ENCODE measurements at places on chromosomes 7 and 10.

- no peak for DNase-seq
Observed at GRCh38 chr10:124291001-124291701, 127.6 kb downstream of the OAT start.

GRCh38 chr7:4996696-4997222, 37.8 kb upstream of the MMD2 start:
- DNase-seq: no peak

GRCh38 chr7:154372011-154372601, 319.9 kb downstream of the DPP6 start:
- DNase-seq: no peak

GRCh38 chr7:50418526-50419290, 31.4 kb downstream of the FIGNL1 start:
- no peak for DNase-seq

- DNase-seq: no peak
Observed at GRCh38 chr10:1120306-1120705, 64.1 kb downstream of the WDR37 start.

DNA sequence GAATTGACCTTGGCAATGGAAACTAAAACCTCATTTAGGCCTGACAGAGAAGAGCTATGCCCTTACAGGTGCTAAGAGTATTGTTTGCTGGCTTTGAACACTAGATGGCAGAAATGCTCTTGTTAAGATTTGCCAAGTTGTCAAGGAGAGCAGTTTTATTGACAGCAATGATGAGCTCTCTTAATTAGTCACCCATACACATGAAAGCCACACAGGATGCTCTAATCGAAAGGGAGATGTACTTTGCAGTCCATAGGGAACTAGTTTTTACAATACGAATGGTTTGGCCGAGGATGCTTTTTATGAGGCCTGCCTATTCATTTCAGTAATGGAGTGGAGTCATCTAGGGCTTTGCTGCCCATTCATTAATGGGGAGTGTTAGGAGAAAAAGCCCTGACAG, 45.4 kb upstream of the MBL2 start:
- peak; percentile 10 for DNase-seq

DNA sequence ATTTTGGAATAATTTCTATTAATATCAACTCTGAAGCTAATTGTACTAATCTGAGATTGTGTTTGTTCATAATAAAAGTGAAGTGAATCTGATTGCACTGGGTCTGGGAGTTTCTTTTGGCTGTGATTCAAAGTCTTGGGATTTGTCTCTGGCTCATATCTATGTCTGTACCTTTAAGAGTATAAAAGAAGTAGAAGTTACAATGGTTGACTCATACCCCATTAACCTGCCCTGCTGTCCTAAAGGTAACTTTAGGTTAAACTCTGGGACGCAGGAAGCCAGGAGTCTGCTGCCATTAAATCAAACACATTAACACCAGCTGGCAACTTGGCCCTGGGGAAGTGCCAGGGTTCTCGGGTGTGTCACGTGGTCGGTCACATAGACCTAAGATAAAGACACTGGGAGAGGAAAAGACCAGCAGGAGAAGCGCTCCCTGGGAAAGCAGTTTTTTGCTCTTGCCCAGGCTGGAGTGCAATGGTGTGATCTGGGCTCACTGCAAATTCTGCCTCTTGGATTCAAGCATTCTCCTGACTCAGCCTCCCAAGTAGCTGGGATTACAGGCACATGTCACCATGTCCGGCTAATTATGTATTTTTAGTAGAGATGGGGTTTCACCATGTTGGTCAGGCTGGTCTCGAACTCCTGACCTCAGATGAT, 17.8 kb downstream of the SCD start:
- peak; percentile 47 for DNase-seq

DNA sequence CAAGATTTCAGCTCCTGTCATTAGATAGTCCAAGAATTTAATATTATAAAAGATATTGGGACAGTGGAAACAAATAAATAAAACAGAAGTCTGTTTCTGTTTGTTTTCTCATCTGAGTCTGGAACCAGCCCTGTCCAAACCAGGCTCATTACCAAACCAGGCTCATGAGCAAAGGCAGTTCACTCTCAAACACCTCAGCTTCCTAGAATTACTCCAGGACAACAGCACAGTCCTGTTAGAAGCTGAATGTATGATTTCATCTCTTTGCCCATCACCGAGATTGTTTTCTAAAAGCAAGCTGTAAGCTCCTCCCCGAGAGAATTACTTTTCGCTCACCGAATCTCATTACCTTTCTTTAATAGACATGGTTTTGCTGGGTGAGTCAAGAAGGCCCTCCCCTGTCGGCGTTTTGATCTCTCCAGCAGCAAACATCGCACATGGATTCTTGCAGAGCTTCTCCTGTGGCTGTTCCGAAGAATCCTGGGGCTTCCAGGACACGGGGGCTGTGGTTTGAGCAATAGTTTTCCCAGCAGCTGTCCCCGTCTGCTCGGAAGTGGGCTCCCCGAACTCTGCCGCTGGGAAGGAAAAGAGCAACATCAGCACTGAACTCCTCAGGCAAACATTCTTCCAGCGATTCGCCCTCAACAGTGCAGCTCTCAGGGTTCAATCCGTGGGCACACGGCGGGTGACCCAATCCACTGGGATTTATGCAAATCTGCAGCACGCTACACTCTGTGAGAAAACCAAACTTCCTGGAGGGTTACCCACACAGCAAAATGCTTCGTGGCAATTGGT, 112.5 kb downstream of the SVIL start:
- DNase-seq: no peak

DNA sequence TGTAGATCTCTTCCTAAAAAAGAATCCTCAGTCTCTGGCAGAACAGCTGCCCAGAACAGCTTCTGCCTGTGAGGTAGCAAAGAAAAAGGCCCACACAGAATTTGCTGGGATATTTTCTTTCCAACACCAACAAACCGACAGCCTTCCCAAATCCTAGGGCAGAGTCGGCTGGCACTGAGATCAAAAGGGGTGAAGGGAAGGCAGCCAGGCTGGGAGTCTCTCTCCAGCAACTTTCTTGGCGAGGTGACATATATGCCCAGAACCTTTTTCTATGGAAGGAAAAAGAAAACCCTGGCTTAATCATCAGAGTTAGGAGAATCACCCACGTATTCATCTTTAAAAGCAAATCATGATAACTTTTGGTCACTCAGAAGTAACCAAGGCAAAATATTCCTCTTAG, 279.6 kb downstream of the DNAJB6 start:
- no peak for DNase-seq

DNA sequence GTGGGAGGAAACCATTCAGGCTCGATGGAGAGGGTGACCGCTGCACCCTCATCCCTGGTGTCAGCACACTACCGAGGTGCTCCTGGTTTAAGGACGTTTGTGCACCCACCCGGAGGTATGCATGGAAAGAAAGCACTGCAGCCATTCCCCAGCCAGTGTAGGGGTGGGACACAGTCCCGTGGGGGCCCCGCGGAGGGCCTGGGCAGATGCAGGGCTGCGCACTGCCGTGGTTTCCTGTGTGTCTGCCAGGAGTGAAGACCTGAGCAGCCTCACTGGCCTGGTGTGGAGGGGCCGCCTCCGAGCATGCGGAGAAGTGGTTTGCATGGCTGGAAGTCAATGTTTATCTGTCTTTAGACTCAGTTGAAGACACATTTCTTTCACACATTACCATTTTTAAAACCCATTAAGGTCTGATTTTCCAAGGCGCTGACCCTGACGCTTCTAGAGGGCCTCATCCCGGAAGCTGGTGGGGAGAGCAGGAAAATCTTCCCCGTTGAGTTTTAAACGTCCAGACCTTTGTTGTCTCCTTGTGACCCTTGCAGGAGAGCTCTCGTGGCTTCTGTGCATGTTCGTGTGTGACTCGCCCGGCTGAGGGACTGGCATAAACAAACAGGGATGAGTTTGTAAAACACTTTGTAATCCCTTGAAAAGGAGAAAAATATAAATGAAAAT, 188.1 kb downstream of the MGMT start:
- DNase-seq: no peak

GRCh38 chr10:110067960-110068770, 60.4 kb downstream of the ADD3 start:
- no peak for DNase-seq

GRCh38 chr10:36185097-36185496, 543.0 kb upstream of the FZD8 start:
- no peak for DNase-seq

DNA sequence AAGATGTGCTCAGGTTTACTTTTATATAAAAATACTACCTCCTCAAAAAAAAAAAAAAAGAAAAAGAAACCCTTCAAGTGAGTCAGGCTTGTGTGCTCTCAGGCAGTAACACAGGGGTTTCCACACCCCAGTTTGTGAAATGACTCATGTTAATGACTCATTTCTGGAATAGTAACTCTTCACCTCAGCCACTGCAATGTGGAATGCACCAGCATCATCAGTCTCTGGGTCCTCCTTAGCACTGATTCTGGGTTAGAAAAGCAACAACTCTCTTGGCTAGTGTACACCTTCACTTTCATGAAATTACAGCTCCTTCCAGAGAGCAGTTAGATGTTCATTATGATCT, 110.6 kb downstream of the EMX2 start:
- no peak for DNase-seq

- DNase-seq: no peak
Observed at GRCh38 chr7:12921751-12922345, 234.4 kb downstream of the ARL4A start.

GRCh38 chr7:22269963-22270362, 87.0 kb downstream of the RAPGEF5 start:
- DNase-seq: peak; percentile 36

DNA sequence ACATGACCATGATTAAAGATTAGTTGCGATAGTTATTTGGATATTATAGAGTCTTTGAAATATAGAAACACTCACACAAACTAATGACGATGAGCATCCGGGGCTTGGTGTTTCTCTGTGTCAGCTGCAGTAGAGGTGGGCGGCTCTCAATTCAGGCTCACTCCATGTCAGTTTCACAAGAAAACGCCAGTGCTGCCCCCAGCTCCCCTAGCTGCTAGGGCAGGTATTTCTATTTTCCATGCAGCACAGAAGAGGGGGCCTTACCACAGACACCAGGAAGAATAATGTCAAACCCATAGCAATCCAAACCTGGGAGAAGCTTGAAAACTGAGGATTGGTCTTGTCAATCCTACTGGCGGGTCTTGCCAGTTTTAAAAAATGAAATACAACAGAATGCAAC, 197.1 kb downstream of the PHTF2 start:
- no peak for DNase-seq

DNA sequence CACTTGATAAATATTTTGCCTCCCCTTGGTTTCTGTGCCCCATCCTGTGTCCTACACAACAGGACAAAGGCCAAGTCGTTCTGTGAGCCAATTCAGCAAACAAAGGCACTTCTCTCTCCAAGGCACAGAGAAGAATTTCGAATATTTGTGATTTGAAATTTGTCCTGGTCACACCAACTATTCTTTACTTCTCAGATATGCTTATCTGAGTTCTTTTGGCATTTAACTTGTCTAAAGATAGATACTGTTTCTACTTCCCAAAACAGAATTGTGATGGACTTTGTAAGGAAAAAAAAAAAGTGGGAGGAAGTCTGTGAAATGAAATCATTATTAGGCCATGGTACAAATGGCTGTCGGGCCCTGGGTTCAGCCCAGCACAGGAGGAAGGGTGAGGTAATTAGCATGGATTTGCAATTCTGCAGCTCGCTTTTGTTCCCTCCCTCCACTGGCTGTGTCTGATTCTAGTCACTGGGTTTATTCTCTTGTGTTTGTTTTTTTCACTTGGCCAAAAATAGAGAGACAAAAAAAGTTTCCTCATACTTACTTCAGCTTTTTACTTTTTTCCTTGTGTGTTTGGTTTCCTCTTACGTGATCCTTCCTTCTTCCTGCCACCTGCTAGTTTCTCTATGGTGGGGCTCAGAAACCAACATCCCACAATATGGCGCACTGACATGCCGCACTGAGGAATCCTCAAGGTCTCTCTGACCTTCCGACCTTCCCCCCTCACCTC, 108.2 kb upstream of the MKLN1 start:
- no peak for DNase-seq

DNA sequence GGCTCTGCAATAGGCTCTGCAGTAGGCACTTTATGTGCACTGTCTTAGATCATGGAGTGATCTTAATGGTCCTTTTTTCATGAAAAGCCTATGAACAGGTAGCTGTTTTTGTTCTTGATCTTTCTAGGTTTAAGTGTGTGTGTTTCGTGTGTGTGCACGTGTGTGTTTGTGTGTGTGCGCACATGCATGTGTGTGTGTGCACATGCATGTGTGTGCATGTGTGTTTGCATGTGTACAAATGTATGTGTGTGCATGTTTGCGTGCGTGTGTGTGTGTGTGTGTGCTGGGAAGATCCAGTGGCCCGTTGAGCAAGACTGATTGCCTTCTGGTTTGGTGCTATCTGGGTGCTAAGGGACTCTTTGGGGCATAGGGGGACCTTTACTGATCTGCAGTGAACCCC, 334.8 kb downstream of the GLRX3 start:
- no peak for DNase-seq
